Ovary (tissue), 10 donors: ENCODE measurements at places on chromosomes 7 and 10.
A peak's percentile ranks its signal among the peaks of the same experiment; 100 is the strongest.

GRCh38 chr7:154419344-154419743 is 367.1 kb downstream of the DPP6 start:
- H3K27ac ChIP-seq = no peak overlapping the region
- no peak for DNase-seq
- H3K4me3 ChIP-seq = no peak overlapping the region
- H3K4me1 ChIP-seq = no peaks in the 10 kb centered on the region
- no peaks in the 10 kb centered on the region for H3K27me3 ChIP-seq
- no peaks in the 10 kb centered on the region for H3K36me3 ChIP-seq

- no peaks in the 10 kb centered on the region for H3K36me3 ChIP-seq
- no peak overlapping the region for H3K4me3 ChIP-seq
- DNase-seq = peak; percentile 48
- H3K27me3 ChIP-seq = no peaks in the 10 kb centered on the region
- H3K4me1 ChIP-seq = peaks cover 9% of the 10 kb centered on the region
These were observed 57.5 kb downstream of the PWWP2B start for GRCh38 chr10:132454296-132455198.

- no peaks in the 10 kb centered on the region for H3K27me3 ChIP-seq
- H3K27ac ChIP-seq = peak overlapping the region; percentile 20
- no peaks in the 10 kb centered on the region for H3K4me1 ChIP-seq
- no peaks in the 10 kb centered on the region for H3K36me3 ChIP-seq
- no peak for DNase-seq
- no peak overlapping the region for H3K4me3 ChIP-seq
These were observed 62.1 kb downstream of the TPST1 start for GRCh38 chr7:66267249-66267648.

- H3K36me3 ChIP-seq = no peaks in the 10 kb centered on the region
- H3K27ac ChIP-seq = no peak overlapping the region
- H3K27me3 ChIP-seq = no peaks in the 10 kb centered on the region
- no peak overlapping the region for H3K4me3 ChIP-seq
These were observed 4.4 kb upstream of the FZD9 start for GRCh38 chr7:73429215-73429614.

GRCh38 chr10:5321273-5321672 is 43.5 kb upstream of the UCN3 start:
- H3K36me3 ChIP-seq = no peaks in the 10 kb centered on the region
- no peak for DNase-seq
- no peak overlapping the region for H3K27ac ChIP-seq
- H3K27me3 ChIP-seq = no peaks in the 10 kb centered on the region
- no peaks in the 10 kb centered on the region for H3K4me1 ChIP-seq

DNA sequence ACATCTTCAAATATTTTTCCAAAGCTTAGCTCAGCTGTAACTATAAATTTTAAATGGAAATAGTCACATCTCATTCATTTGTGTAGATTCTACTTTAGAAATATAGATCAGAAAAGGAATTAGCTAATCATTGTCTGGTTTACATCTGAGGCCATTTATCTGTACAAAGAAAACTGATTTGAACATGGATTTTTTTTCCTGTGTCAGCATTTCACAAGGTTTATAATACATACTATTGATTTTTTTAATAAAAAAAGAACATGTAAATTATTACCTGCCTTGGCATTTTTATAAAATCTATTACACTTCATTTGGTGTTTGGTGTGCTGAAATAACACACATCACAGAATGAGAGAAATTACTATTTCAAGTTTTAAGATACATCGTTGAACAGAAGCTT is 3.5 kb upstream of the GPR37 start:
- no peaks in the 10 kb centered on the region for H3K27me3 ChIP-seq
- H3K36me3 ChIP-seq = no peaks in the 10 kb centered on the region
- no peak overlapping the region for H3K27ac ChIP-seq
- no peak for DNase-seq
- no peak overlapping the region for H3K4me3 ChIP-seq

DNA sequence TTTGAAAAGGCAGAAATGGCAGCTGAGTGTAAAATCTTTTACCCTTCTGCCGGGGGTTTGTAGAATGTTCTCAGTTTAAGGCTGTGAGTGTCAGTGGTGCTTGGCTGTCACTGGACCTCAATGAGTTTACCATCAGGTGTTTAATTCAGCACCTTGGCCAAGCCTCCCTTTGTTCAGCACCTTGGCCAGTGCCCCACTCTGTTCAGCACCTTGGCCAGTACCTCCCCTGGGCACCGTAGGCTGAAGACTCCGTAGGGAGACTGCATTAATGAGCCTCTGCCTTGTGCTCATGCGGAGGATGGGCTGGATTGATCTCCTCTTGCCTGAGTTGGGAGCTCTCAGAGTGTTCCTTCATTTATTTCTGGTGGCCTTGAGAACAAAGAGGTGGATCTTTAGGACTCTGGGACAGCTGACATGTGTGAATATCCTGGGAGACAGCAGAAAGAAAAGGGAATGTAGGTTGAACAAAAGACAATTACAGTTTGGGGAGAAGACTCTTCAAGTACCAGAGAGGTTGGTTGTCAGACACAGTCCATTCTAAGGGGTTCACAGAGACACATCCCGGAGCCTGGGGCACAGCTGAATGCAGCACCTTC is 1.6 kb downstream of the FAM24A start:
- no peak for DNase-seq
- no peaks in the 10 kb centered on the region for H3K36me3 ChIP-seq
- no peaks in the 10 kb centered on the region for H3K4me1 ChIP-seq
- H3K27me3 ChIP-seq = no peaks in the 10 kb centered on the region
- no peak overlapping the region for H3K27ac ChIP-seq

GRCh38 chr10:108561649-108562048 is 1361.7 kb downstream of the XPNPEP1 start:
- no peaks in the 10 kb centered on the region for H3K4me1 ChIP-seq
- no peak overlapping the region for H3K4me3 ChIP-seq
- no peaks in the 10 kb centered on the region for H3K36me3 ChIP-seq
- H3K27me3 ChIP-seq = no peaks in the 10 kb centered on the region
- no peak for DNase-seq

DNA sequence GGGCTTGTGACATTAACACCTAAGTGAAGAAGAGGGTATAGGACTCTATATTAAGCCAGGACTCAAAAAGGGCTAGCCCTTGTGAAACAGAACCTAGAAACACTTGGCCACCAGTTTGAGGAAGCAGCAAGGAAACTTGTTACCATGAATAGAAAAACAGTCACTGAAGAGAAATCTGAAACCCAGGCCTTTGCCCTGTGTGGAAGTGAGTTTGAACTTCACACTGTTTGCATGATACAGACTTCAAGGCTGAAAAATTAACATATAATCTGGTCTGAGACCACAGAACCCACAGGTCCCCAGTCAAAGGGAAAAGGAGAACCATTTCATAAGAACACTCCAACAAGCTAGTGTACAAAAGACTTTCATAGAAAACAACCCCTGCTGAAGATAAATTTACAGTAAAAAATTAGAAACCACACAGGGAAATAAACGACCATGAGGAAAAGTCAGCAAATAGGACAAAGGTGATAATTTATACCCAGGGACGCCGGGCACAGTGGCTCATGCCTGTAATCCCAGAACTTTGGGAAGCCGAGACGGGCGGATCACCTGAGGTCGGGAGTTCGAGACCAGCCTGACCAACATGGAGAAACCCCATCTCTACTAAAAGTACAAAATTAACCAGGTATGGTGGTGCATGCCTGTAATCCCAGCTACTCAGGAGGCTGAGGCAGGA is 76.1 kb downstream of the SKIDA1 start:
- no peaks in the 10 kb centered on the region for H3K36me3 ChIP-seq
- no peaks in the 10 kb centered on the region for H3K27me3 ChIP-seq
- no peak overlapping the region for H3K4me3 ChIP-seq
- H3K4me1 ChIP-seq = no peaks in the 10 kb centered on the region
- H3K27ac ChIP-seq = no peak overlapping the region

DNA sequence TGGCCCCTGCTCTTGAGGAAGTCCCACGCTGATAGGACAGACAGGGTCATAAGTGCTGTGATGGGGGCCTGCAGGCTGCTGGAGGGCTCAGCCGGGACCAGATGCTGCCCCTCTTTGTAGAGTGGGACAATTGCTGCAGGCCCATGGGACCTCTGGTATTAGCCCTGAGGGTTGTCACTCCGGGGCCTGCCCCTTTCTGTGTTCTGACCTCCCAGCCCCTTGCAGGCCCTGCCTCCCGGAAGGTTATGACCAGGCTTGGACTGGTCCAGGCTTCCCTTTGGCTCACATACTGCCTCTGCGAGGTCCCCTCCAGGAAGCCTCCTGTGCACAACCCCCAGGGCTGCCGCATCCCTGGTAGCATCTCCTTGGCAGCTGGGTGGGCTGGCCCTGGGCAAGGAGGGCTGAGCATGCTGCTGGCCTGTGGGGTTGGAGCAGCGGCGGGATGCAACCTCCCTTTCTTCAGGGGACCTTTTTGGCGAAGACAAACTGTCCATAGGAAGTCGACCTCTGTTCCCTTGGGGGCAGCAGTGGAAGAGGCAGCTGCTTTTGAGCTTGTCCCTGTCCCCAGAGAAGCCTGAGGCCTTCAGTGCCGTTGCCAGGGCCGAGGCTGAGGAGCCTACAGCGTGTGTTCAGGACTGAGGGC is 8.8 kb downstream of the LIMK1 start:
- no peak overlapping the region for H3K4me3 ChIP-seq
- H3K27ac ChIP-seq = peak overlapping the region; percentile 37
- peaks cover 16% of the 10 kb centered on the region for H3K4me1 ChIP-seq
- H3K36me3 ChIP-seq = no peaks in the 10 kb centered on the region
- DNase-seq = no peak
- no peaks in the 10 kb centered on the region for H3K27me3 ChIP-seq

- no peak overlapping the region for H3K27ac ChIP-seq
- H3K4me3 ChIP-seq = no peak overlapping the region
- H3K4me1 ChIP-seq = no peaks in the 10 kb centered on the region
- no peaks in the 10 kb centered on the region for H3K27me3 ChIP-seq
- DNase-seq = no peak
These were observed 124.7 kb downstream of the DGKB start for GRCh38 chr7:14777806-14778205.
